Activated CD8-positive, alpha-beta T cell treated with anti-CD3 and anti-CD28 coated beads, Interleukin-2, amount 10 ng/mL, durations not matched to agents 7 days and 5 days (primary cell): ENCODE measurements at places on chromosomes 3 and 15.

DNA sequence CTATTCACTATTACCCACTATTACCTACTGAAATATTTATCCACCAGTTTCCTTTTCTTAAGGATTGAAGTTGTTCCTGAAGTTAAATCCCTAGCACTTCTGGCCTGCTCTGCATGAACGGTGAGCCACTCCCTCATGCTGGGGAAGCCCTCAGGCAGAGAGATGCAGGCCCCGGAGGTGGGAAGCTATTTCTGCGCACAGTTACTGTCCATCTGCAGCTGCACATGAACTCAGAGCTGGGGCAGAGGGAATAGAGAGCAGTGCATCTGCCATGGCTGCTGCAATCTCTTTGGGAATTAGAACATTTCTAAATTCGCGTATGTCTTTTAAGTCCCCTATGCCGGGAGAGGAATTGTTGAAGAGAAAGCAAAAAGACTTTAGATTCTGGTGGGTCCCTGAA, 6.3 kb upstream of the GALNT15 start:
- DNase-seq = no peak

- DNase-seq = no peak
These were observed 743.3 kb upstream of the BCHE start for GRCh38 chr3:166580561-166580960.

GRCh38 chr3:115141033-115141757, 5.9 kb downstream of the ZBTB20 start:
- no peak for DNase-seq

GRCh38 chr15:40061212-40061901, 22.4 kb upstream of the SRP14 start:
- DNase-seq = no peak

GRCh38 chr3:86056962-86057361, 934.0 kb downstream of the VGLL3 start:
- DNase-seq = no peak

DNA sequence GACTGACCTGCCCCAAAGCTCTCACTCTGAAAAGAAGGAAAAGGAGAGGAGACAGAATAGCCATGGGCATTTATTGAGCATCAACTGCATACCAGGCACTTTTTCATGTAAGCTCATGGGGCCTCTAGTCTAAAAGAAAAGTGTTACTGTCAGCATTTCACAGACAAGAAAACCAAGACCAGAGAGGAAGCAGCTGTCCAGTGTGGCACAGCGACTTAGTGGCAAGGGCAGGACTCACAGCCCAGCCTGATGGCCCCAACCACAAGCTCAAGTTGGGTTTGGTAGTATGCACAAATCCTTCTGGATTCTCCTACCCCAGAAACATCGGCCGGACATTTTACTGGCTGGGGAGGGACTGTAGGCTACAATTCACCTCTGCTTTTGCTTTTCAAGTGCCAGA, 5.8 kb downstream of the EFCC1 start:
- DNase-seq = no peak

DNA sequence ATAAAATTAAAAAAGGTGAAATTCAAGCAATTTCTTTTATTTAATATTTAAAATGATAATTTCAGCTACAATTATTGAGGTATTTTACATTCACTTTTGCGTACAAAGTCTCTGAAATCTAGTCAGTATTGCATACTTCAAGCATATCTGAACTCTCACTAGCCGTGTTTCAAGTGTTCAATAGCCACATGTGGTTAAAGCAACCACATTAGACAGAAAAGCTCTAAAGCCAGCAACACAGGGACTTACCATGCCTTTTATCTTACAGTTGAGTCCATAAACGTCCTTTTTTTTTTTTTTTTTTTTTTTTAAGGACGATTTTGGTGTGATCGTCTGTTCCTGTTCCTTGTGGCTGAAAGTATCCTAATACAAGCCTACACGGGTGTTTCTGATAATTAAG, 257.0 kb upstream of the RGMA start:
- DNase-seq = no peak

DNA sequence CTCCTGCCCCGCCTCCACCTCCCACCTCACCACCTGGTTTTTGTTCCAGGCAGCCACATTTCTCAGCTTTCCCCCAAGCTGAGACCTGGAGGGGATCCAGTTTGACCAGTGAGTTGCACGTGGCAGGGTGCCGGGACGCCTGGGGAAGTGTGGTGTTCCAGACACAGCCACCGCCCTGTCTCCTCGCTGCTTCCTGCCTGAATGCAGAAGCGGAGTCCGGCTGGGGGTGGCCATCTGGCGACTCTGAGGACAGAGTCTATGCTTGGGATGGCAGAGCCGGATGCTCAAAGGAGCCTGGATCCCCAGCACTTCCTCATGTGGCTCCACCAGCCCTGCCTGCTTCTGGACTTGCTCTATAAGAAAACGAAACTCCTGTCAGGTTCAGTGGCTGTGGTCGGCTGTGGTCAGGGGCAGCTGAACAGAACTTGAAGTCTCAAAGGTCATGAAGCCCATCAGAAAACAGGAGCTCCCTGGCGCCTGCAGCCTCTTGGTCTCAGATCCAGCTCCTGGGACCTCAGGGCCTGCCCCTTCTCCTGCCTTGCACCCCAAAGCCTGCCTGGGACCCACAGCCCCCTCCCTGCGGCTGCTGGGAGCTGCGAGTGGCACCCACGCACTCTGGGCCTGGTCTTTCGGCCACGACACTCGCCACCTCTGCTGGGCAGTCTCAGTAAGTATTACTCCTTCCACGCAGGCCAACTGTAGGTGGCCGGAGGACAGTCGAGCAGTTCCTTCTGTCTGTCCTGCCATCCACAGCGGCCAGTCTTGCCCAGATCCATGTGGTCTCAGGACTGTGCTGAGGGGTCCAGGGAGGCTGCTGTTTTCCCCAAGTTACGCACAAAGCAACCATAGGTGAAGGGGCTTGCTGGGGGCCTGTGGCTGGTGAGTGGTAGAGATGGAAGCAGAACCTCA, 112.8 kb upstream of the MEF2A start:
- peak; percentile 45 for DNase-seq

DNA sequence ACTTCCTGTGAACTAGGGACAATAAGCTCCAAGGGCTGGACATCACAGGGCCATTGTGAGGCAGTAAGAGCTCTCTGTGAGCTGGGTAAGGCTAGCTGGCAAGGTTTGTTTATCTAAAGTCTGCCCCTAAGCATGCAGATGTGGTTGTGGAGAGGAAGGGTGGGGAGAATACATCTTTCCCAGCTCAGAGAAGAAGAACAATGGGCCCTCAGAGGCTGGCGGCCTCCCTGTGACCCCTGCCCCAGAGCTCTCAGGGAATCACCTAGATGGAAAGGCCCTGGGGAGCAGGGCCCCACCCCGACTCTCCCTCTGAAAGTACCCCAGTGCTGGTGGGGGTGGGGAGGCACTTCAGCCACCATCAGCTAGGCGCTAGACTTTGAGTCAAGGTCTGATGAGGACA, 4.3 kb upstream of the AP3B2 start:
- DNase-seq = no peak

GRCh38 chr3:21894459-21895340, 143.7 kb upstream of the ZNF385D start:
- no peak for DNase-seq

GRCh38 chr15:50116477-50116876, 2.6 kb downstream of the ATP8B4 start:
- peak; percentile 37 for DNase-seq

DNA sequence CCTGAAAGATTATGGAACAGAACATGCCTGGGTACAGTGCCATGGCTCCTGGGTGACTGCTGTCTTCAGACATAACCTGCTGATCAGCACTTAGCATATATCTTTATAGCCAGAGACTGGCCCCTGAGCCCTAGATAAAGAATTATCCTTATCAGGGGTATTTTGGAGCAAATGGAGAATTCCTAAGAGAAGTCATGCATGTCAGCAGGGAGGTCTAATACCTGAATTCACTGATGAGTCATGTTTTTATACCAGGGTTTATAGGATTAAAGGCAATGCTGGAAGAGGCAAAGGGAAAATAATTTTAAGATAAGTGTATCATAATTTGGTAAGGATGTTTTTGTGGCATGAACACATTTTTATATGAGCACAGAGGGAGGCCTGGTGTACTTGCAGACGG, 159.8 kb downstream of the ADAMTSL3 start:
- DNase-seq = no peak
